NCI-H1105 (cell line): ENCODE measurements at places on chromosomes 4 and X.

- no peak for DNase-seq
Measured at GRCh38 chr4:165502916-165503907, 124.4 kb downstream of the CPE start.

- no peak for DNase-seq
Measured at GRCh38 chrX:74535086-74535407, 79.4 kb downstream of the RLIM start.

DNA sequence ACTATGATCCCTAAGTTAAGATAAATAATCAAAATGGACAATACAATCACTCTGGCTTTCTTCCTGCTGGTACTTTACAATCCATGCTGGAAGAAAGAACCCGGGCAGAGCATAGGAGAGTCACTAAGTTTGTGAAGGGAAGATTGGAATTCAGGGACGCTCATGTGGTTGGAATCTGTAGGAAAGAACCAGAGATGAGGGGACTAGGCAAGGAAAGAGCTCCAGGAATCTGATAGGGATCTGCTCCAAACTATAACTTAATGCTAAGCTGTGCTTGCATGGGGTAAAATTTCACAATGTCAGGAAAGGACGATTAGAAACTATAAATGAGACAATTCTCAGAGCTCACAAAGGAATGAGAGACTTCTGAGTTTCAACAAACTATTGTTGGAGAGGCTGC lies 167.5 kb downstream of the ADGRA3 start:
- DNase-seq, result no peak

DNA sequence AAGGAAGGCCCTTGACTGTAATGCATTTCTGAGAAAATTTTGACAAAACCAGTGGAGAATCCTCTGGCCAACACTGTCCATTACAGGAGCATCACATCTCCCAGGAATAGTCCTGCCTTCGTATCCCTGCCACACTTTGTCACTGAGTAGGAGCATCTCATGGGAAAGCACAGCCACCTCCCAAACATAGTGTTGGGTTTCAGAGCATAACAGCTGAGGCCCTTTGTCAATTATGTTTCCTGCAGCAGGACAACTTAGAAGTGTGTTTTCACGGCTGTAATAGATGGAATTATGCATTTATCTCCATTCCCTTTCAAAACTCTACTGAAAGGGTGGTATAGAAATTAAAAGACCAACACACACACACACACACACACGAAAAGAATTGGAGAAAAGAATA lies 91.1 kb upstream of the SMAD1 start:
- DNase-seq, result no peak

GRCh38 chr4:187615972-187616371 lies 379.6 kb upstream of the ZFP42 start:
- DNase-seq, result no peak

GRCh38 chrX:70219938-70220764 lies 14.3 kb upstream of the AWAT1 start:
- DNase-seq, result no peak

- no peak for DNase-seq
Measured at GRCh38 chr4:70187216-70187615, 8.3 kb upstream of the ODAM start.

DNA sequence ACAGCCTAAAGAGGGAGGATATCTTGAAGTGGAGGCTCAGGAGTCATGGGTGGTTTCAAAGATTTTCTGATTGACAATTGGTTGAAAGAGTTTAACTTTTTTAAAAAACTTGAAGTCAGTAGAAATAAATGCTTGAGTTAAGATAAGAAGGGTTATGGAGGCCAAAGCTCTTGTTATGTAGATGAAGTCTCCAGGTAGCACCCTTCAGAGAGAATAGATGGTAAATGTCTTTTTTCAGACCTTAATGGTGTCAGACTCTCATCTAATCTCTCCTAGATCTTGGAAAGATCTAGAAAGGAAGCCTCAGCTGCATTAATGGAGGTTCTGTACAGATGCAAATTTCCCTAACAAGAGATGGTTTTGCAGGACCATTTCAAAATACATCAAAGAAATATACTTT lies 6.8 kb upstream of the CHIC1 start:
- DNase-seq, result no peak

DNA sequence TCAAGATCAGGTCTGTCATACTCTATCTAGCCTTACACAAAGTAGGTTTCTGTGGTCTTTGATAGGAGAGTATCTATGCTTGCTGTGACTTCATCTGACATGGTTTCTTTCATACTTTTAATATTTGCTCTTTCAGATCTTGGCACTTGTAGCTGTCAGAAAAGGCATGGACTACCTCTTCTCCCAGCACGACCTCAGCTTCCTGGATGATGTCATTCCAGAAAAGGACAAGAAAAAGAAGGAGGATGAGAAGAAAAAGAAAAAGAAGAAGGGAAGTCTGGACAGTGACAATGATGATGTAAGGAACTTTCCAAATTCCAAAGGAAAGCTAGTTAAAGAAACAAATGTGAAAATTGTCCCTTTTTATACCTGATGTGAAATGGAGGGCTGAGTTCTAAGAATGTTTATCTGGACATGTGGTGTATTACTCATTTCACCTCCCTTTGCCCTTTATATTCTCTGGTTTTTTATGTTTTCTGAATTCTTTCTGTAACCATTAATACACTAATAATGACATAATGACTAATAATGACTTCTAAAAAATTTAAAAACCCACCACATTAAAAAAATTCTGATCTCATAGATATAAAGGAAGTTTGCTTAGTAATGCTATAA lies 221.2 kb downstream of the SLC4A4 start:
- no peak for DNase-seq

- no peak for DNase-seq
Measured at GRCh38 chrX:148380107-148380506, 120.3 kb upstream of the AFF2 start.

- DNase-seq, result peak; percentile 2
Measured at GRCh38 chrX:124211312-124211942, 121.0 kb upstream of the TEX13D start.

- no peak for DNase-seq
Measured at GRCh38 chr4:32824336-32824735, 2104.2 kb downstream of the PCDH7 start.

- no peak for DNase-seq
Measured at GRCh38 chrX:41689711-41690110, 938 bp downstream of the GPR34 start.

DNA sequence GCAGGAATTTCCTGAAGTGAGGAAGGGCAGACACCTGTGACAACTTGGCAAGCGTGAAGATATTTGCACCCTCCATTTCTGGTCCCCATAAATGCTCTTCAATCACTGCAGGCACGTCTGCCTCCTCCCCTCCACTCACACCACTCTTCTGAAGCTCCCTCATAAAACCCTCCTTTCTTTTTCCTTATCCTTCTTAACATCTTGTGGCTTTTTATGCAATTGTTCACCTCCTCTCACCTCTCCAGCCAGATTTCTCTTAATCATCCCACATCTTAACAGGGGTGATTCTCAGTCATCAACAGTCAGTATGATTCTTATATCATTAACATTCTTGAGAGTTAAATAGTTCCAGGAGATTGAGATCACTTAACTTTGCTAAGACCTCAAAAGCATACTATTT lies 277.4 kb downstream of the SPRY1 start:
- no peak for DNase-seq

DNA sequence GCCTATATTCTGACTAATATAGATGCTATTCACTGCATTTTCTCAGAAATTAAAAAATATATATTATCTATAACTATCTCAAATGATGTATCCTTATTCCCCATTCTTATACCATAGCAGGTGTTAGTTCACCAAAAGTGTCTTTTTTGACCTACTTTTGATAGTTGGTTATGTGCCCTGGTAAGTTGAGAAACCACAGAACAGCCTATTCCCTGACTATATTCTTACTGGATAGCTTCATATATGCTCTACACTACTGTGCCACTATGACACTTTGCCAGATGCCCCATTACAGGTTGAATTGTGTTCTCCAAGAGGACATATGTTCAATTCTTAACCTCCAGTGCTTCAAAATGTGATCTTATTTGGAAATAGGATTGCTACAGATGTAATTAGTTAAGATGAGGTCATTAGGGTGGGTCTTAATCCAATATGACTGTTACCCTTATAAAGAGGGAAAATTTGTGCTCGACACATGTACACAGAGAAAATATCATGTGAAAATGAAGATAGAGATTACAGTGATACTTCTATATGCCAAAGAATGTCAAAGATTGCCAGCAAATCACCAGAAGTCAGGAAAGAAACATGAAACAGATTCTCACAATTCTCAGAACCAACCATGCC lies 76.1 kb downstream of the LRBA start:
- DNase-seq, result no peak

DNA sequence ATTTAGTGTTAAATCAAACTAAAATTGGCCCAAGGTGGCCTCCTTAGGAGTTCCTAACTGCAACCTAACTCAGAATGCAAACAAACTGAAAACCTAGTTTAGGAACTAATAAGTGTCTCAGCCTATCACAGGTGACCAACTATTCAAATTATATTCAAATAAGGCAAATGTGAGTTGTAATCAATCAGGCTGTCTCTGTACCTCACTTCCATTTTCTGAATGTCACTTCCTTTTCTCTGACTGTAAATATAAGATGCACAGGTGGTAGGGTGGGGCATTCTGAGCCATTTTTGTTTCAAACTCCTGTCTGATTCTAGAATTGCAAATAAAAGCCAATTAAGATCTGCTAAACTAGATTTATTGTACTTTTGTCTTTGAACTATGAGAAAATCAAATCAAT lies 401.5 kb downstream of the PPP3CA start:
- no peak for DNase-seq

GRCh38 chr4:62865261-62865660 lies 1544.0 kb downstream of the TECRL start:
- DNase-seq, result no peak

DNA sequence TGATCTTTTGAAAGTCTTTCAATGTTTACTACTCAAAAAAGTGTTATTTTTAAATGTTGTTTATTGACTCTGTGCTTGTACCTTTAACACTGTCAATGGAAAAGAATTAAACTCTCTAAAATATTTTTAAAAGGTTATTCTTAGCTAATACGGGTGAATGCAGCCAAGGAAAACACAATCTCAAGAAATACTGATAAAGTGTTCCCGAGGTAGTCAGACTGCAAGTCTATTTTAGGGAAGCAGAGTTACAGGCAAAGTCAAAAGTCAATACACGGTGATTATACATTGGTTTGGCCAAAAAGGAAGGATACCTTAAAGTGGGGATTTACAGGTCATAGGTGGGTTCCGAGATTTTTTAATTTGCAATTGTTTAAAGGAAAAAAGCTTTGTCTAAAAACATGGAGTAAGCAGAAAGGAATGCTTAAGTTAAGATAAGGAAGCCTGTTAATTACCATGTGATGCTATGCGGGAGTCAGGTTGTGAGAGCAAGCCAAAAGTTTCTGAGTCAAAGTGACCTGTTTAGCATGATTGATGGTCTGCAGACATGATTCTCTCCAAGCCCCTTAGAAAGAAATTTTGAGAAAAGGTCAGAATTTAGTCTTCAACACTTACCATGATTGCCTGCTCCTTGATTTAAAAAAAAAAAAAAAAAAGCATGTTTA lies 288.4 kb downstream of the KLHL4 start:
- DNase-seq, result no peak

- DNase-seq, result no peak
Measured at GRCh38 chr4:185127021-185127925, 15.8 kb upstream of the SLC25A4 start.

DNA sequence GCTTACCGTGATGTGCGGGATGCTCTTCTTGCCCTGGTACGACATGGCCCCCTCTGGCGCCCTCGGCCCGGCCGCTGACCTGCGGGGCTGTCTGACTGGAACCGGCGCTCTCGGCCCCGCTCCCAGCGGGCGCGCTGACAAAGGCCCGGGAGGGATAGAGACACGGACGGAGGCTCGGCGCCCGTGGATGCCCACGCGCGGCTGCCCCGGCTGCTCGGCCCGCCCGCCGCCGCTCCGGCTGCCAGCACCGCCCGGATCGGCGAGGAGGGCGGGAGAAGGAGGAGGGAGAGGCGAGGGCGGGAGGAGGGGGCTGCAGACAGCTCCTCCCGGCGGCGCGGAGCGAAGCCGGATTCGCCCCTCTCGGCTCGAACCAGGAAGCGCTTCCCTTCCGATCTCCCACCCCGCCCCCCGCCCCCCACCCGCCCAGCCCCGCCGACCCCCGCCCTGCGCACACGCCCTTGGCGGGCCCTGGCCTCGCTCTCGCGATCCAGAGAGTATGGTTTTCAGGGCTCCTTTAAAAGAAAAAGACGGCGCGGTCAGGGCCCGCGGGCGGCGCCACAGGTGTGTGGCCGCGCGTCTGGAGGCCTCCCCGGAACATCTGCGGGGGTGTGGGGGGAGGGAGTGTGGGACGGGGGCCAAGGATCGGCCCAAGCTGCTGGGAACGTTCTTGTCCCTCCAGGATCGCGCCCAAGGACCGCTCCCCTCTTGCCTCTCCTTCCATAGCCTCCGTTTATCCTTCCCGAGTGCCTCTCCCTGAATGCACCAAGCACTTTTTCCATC lies 4.5 kb downstream of the CRMP1 start:
- peak; percentile 56 for DNase-seq

GRCh38 chrX:110172215-110172614 lies 145.7 kb downstream of the AMMECR1 start:
- DNase-seq, result no peak

- no peak for DNase-seq
Measured at GRCh38 chr4:121148000-121148399, 16.1 kb downstream of the TNIP3 start.

- no peak for DNase-seq
Measured at GRCh38 chrX:103236296-103236695, 18.7 kb downstream of the TCEAL8 start.

- DNase-seq, result no peak
Measured at GRCh38 chrX:12865359-12865758, 1.5 kb upstream of the TLR7 start.

DNA sequence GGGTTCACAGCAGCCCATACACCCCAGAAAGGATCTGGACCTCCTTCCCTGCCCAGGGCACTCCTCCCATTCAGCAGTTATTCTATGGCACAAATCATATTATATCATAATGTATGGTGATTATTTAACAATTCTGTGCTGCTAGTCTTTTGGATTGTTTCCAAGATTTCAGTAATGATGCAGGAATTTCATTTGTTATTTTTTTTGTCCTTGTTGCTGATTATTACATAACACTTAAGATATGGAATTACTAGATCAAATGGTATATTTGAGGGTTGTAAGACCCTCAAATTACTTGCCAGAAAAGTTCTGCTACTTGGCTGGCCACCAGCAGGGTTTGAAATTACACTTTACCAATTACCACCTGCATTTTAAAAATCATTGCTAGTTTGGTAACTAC lies 36.4 kb downstream of the QDPR start:
- DNase-seq, result no peak

DNA sequence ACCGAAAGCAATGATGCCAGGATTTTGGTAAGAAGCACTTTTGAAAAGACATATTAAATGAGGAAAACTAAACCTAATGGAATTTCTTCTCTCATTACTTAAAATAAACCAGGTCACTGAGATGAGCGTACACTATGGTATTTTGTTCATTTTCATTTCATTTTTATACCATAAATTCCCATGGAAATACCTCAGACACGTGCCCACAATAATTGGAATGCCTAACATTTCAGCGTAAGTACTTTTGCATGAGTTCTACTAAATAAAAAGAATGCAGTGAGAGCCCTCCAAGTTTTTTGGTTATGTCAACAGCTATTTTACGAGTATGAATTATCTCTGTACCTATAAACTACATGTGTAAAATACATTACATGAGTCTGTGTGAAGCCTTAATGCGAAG lies 3.2 kb downstream of the CAMK2D start:
- no peak for DNase-seq
